Hypothalamus (tissue), 51 donors: ENCODE measurements at places on chromosomes 16 and 17.
A peak's percentile ranks its signal among the peaks of the same experiment; 100 is the strongest.

DNA sequence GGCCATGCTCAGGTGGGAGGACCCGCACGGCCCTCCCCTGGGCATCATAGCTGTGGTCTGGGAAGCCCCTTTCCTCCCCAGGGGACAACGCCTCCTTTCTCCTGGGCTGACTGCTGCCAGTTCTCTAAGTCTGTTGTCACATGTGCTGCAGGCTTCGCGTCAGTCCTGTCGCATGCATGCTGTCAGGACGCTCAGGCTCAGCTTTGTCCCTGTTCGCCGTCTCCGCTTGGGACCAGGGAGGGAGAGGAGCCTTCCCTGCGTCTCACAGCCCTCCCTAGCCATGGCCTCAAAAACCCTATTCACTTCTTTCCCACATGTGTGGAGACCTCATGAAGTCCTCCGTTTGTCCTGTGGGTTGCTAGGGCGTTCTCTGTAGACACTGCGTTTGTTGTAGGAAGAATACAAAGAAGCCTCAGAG, 21.4 kb downstream of the LDHD start:
- DNase-seq = no peak

- no peak for DNase-seq
Measured at GRCh38 chr16:85265161-85265784, 153.0 kb upstream of the CIBAR2 start.

DNA sequence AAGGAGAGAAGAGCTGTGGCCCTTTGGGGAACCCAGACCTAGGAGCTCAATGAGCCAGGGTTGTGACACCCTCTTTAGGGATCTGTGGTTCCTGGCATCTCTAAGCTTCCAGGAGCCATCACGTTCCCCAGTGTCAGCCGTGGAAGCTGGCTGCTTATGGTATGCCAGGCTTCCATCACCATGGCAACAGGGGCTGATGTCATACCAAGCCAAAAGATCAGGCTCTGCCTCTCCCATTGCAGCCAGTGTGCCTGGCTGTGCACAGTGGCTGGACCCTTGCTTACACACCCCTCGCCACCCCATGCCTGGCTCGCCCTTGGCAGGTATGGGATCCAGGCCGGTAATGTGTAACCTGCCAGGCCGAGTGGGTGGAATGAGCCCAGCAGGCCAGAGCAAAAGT, 91.1 kb downstream of the SSH2 start:
- peak; percentile 24 for DNase-seq

GRCh38 chr17:73546770-73547536, 97.3 kb downstream of the SDK2 start:
- no peak for DNase-seq

GRCh38 chr16:14002416-14002990, 68.6 kb upstream of the MRTFB start:
- no peak for DNase-seq

GRCh38 chr16:7744546-7745264, 412.1 kb downstream of the RBFOX1 start:
- DNase-seq = peak; percentile 5
